ENCODE measurements at places on chromosomes 13 and 19.

GRCh38 chr19:31840371-31840770 lies 491.1 kb upstream of the TSHZ3 start:
- DNase-seq, result no peak

DNA sequence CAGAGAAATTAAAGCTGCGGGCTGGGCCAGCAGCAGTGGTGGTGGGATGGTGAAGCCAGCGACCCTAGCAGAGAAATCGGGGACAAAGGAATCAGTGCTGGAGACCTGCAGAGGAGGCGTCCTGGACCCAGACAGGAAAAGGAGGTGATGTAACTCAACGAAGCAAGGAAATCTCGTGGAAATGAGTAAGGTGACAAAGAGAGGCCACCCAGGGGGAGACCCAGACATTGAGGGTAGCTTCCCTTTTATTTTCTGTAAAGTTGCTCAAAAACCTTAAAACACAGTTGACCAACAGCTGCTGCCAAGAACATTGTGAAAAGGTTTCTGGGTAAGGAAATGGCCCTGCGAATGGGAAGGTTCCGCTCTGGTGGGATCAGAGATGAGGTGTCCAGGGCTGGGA lies 13.3 kb upstream of the RETN start:
- DNase-seq, result peak; percentile 55

- no peak for DNase-seq
Observed at GRCh38 chr19:1474011-1474764, 4.8 kb downstream of the C19orf25 start.

- no peak for DNase-seq
Observed at GRCh38 chr19:53882391-53883050, 524 bp downstream of the PRKCG start.

GRCh38 chr13:107600971-107601370 lies 614.4 kb downstream of the LIG4 start:
- DNase-seq, result no peak

- no peak for DNase-seq
Observed at GRCh38 chr19:290372-291005, 714 bp downstream of the PLPP2 start.

DNA sequence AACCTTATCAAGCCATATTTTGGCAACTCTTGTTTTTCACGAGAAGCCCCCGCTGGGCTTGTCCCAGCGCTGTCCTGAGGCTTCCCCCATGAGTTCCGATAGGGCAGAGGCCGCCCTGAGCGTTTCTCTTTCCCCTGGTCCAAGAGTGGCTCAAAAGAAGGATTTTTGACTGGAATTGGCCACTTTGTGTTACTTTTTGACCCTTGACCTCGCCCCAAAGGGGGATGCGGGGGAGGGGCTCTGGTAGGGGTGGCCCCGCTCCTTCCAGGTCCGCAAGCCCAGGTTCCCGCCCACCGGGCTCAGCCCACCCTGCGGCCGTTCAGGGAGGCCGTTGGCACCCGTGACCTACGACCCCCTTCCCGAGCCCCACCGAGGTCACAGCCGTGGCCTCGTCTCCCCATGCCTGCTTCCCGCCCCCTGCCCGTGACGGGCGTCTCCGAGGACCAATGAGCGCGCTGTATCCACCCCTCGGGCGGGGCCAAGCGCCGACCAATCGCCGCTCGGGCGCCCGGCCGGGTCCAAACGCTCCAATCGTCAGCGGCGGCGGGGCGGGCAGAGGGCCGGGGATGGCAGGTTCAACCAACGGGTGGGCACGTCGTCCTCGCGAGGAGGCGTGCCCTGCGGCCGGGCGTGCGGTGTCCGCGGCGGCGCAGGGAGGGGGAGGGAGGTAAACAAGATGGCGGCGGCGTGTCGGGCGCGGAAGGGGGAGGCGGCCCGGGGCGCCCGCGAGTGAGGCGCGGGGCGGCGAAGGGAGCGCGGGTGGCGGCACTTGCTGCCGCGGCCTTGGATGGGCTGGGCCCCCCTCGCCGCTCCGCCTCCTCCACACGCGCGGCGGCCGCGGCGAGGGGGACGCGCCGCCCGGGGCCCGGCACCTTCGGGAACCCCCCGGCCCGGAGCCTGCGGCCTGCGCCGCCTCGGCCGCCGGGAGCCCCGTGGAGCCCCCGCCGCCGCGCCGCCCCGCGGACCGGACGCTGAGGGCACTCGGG lies at the start of gene STK11:
STK11 (plus strand) TSS at position 665 of the 986 bp plus-strand sequence. CDS start 1,136 bp downstream, outside the sequence.
- peak; percentile 93 for DNase-seq

DNA sequence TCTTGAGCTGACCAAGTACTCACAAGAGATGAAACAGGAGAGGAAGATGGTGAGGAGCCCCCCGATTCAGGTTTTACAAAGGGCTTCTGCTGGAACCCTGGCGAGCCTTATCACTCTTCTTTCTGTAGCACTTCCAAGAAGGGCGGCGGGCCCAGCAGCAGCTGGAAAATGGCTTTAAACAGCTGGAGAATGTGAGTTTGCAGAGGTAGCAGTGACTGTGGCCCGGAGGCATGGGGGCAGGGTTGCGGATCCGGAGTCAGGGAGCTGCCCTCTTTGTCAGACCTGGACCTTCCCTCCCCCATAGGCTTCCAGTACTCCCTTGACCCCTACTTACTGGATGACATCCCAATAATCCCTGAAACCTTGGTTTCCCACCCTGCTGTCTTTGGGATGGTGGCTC lies 3.6 kb downstream of the TRIP10 start:
- no peak for DNase-seq

GRCh38 chr19:12987781-12988180 lies 7.5 kb upstream of the NFIX start:
- no peak for DNase-seq

- DNase-seq, result no peak
Observed at GRCh38 chr13:24005755-24006281, 108.5 kb upstream of the C1QTNF9B start.

DNA sequence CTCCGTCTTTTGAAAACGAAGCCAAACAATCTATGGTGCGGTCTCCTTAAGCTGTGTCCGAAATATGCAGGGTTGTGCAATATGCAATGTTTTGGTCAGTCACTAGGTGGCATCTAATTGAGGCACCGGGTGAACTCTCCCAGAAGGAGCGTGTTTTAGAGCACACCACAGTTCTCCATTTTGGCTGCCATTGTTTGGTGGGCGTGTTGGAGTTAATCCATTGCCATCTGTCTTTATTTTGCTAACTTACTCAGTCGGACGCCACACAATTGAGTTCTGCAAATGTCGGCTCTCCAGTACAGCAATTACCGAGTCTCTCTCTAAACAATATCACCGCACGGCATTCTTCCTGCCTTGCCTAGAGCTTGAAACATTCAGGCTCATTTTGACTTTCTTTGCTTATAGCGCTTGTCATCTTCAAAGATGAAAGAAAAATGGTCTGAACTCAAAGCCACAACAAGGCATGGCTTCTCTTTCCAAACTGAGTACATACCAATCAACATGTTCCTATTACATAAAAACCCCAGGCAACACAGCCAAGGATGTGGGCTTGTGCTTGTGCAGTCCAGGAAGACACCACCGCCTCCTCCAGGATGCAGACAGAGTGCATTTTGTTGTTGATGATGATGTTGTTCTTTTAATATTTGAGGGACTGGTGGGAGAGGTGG lies 182.0 kb upstream of the SERP2 start:
- DNase-seq, result peak; percentile 29

DNA sequence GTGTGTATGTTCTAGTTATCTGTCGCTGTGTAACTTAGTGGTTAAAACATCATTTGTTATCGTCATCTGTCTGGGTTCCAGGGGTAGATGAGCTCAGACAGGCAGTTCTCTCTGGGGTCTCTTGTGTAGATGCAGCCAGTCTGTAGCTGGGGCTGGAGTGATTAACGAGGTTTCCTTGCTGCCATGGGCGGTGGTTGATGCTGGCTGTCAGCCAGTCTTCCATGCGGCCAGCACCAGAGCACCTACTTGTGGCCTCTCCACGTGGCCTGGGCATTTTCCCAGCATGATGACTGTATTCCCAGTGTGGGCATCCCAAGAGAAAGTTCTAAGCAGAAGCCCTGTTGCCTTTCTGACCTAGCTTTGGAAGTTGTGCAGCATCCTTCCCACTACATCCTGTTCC lies 10.7 kb downstream of the ERCC5 start:
- DNase-seq, result no peak

GRCh38 chr13:38024431-38024830 lies 154.9 kb upstream of the TRPC4 start:
- no peak for DNase-seq

DNA sequence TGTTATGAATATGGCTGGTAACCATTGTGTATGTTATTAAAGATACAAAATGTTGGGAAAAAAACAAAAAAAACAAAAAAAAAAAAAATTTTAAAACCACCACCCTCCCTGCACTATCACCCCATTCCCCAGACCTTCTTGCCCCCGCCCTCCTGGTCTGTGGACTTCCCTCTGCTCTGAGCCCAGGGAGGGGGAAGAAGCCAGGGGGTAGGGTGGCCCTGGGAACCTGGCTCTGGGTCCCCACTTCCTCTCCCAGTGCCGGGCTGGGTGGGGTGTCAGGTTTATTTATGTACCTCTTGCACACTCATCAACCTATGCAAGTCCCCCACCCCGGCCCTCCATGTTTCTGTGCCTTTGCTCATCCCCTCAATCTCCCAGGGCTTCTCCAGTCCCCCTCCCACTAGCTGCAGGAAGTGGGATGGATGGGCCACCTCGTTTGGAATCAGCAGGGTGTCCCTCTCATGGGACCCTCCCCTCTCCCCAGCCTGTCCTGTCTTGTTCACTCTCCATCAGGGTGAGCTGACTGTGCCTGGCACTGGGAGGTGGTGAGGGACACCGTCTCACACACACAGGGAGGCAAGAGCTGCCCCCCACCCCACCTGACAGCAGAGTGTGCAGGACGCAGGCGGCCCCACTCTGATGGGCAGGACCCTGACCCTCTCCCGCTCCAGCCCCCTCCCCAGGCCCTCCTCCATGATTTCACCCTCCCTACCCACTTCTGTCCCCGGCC lies 5.9 kb downstream of the PAF1 start:
- DNase-seq, result no peak

DNA sequence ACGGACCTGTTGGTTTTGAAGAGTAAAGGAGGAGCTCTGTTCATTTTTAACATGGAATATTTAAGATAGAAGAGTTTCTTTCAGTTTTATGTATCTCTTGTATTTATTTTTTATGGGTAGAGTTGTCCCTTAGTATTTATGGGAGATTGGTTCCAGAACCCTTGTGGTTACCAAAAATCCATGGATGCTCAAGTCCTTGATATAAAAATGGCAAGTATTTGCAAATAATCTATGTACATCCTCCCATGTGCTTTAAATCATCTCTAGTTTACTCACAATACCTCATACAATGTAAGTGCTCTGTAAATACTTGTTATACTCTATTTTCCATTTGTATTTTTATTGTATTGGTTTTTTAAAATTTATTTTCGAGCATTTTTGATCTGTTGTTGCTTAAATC lies 63.1 kb downstream of the TM9SF2 start:
- DNase-seq, result no peak

DNA sequence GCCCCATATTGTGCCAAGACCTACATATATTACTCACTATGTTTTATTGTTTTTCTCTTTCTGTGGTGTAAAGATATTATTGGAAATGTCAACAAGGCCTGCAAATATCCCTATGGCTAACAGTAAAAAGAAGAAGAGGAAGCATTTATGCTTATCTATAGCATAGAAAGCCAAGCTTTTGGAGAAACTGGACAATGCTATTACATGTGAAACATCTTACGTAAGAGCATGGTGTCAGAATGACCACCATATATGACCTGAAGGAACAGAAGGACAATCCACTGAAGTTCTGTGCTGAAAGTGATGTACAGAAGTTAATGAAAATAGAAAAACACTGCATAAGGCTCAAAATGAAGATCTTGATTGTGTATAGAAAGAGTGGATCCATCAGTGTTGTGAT lies 145.2 kb downstream of the KCTD12 start:
- no peak for DNase-seq

DNA sequence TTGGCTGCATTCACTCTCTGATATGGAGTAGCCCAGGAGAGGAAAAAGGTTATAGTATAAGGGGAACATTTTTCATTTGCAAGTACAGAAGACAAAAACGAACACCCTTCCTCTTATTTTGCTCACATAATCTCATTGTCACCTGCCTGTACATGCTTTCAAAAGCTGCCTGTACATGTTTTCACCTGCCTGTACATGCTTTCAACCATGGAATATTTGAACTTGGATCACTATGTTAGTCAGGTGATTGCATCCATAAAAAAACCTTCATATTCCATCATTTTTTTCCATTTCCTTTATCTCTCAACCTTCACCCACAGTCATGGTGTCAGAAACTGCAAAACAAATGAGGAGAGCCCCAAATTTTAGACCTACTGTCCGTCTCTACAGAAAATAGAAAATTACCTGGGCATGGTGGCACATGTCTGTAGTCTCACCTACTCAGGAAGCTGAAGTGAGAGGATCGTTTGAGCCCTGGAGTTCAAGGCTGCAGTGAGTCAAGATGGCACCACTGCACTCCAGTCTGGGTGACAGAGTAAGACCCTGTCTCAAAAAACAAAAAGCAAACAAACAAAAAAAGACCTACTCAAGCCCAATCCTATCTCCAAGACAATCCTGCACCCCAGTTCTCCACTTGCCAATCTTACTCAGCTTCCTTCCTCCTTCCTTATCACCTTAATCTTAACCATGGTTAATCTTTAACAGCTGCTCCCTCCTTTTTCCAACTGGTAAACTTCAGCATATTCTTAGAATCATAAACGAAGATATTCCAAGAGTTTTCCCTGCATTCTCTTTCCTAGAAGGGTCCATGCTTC lies 11.6 kb downstream of the IGFL2 start:
- no peak for DNase-seq

- DNase-seq, result no peak
Observed at GRCh38 chr19:5690955-5691821, 1.1 kb downstream of the RPL36 start.

Data from kidney capillary endothelial cell (primary cell).